ENCODE measurements at places on chromosomes 12 and 14. TPM values are rescaled to one million over a fixed set of nuclear protein-coding genes. Genes with fewer than 3 reads are reported as not detected.

DNA sequence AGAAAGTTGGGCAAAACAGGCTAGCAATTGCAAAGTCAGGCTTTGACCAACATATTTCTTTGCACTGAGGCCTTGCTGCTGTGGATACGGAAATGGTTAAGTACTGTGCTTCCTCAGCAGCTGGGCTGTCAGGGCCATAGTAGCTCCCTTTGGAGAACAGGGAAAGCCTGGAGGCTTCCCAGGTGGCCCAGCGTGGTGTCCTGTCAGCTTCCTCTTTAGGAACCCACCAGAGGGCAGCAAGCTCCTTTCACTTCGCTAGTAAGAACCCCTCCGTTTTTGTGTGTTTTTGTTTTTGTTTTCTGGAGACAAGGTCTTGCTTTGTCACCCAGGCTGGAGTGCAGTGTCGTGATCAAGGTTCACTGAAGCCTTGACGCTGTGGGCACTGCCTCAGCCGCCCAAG lies 1.7 kb upstream of the CFAP251 start:
- peak; percentile 48 for DNase-seq

The BCDIN3D gene
- 4.7 TPM for total RNA-seq

DNA sequence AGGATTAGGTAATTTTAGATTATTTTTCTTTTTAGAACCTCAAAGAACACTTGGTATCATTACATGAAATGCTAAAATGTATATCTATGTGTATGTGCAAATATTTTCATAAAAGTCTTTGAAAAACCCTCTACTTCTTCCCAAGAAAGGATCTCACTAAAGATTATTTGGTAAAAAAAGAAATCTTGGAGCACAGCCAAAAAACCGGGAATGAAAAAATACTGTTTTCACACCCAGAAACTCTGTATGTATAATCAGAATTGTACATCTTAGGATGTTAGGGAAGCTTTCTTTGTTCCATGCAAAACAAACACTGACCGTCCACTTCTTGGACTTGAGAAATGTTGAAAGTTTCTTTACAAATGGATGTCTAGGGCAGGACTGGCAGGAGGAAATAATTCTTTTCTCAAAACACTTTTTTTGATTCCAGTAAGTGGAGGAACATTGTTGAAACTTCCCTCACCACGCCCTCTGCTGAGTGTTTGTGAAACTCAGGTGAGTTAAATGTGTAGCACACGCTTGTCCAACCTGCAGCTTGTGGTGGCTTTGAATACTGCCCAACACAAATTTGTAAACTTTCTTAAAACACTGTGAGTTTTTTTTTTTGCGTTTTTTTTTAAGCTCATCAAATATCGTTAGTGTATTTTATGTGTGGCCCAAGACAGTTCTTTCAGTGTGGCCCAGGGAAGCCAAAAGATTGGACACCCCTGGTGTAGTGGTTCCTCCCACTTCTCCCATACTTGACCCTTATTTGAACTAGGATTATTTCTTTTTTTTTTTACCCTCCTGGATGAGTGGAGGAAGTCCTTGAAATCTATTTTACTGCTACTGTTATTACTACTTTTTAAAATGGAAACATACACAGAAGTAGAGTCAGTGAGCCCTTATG lies 26.6 kb downstream of the FBXO34 start:
- peak; percentile 72 for DNase-seq

DNA sequence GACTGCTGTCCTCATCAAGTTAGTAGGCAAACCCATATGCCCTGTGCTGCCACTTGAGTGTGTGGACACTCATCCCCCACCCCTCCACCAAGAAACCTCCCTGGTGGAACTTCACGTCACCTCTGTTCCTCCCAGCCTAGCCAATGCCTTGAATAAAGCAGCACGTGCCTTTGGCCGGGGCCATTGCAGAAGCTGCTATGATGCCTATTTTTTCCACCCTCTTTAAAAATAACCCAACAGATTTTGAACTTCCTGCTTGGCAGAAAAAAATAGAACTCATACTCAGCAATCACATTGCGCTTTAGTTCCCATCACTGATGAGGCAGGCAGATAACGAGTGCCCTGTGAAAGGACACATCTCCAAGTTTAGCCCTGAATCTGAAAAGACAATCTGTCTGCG lies 23.1 kb upstream of the PWP1 start:
- DNase-seq: no peak

- no peak for DNase-seq
These were observed 508.5 kb downstream of the ETNK1 start for GRCh38 chr12:23133471-23133870.

The CLEC4D gene
- total RNA-seq: not detected

DNA sequence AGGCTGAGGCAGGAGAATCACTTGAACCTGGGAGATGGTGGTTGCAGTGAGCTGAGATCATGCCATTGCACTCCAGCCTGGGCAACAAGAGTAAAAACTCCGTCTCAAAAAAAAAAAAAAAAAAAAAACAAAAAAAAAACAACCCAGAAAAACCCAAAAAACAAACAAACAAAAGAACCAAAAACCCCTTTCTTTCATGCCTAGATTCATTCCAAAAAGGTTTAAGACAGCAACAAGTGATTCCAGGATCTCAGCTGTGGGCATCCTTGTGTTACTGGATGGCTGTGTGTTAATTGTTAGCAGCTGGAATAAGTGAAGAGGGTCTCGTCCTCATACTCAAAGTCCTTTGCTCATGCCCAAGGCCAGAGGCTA lies 9.4 kb downstream of the GPRC5A start:
- DNase-seq: no peak

The DTX3 gene
- 17.1 TPM for total RNA-seq

DNA sequence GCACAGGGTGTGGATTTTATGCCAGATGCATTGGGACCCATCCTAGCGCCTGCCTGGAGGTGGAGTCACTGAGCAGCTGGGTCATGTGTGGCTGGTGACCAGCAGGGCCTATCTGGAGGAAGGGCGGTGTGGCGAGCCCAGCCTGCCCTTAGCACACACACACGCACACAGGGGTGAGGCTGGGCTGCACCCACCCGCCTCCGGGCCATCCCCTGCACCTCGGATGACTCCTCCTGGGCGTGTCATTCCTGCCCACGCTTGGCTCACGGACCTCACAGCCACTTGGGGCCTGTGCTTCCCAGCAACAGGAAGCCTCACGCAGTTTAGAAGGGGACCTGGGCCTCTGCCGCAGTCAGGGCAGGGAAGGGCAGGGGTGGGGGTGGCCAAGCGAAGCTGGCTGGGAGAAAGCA lies 36.2 kb upstream of the FZD10 start:
- peak; percentile 58 for DNase-seq

- DNase-seq: no peak
These were observed 34.4 kb downstream of the RAD52 start for GRCh38 chr12:915090-915489.

The FLRT2 gene
- total RNA-seq: 39.1 TPM

The SALL2 gene
- 3.3 TPM for total RNA-seq

DNA sequence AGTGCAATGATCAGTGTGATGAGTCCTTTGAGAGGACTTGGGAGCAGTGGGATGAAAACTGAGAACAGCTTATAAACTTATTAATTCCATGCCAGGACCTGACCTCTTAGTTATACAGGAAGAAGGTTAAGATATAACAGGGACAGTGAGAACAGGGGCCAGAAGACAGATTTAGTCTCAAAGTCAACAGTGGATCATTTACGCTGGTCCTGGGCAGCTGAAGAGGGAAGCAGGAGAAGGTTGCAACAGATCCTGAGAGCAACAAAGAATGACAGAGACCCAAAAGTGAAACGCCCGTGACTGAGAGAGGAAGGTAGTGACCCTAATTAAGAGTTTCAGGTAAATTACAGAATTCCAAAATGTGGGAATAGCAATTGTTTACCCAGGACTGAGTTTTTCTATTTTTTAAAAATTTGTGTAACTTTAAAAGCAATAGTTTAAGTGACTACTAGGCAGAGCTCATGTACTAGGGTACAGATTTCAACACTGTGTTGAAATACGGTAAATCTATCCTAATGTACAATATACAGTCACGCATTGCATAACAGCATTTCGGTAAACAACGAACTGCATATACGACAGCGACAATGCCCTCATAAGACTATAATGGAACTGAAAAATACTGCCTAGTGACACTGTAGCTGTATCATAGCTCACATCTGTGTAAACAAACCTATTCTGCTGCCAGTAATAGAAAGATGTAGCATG lies 77.7 kb upstream of the GNPNAT1 start:
- no peak for DNase-seq

The PAN2 gene
- total RNA-seq: 19.2 TPM

- no peak for DNase-seq
These were observed 70.6 kb downstream of the SAMD4A start for GRCh38 chr14:54637270-54638134.

The CLEC9A gene
- not detected for total RNA-seq

DNA sequence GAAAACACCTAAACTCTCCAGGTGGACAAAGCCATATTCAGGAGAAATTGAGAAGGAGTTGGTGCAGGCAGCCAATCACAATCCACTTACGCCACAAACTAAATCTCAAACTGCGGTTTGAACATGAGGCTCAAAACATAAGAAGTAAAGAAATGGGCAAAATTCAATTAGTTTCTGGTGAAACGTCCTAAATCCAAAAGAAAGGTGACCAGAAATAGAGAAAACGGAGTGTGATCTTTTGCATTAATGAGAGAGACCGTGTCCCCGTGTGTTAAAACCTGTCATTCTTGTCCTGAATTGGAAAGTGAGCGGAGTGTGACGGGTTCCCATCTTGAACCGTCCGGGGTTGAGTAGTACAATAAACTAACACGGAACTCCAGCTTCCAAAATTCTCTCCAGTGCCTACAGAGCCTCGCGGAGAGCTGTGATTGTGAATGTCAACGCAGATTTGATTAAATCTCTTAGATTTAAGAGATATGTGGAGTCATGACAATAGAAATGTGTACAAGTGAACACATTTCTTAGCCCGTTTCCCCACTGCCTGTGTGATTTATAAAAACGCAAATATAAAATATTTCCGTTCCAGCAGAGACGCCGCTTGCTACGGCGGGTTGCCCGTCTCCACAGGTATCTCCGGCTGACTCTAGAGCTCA lies 595 bp upstream of the METAP2 start:
- peak; percentile 76 for DNase-seq

GRCh38 chr14:96303981-96304380 lies 48.0 kb downstream of the BDKRB1 start:
- DNase-seq: no peak

- no peak for DNase-seq
These were observed 120.9 kb upstream of the ATP2B1 start for GRCh38 chr12:89829434-89829975.

GRCh38 chr12:106303202-106303820 lies 778 bp downstream of the TCP11L2 start:
- peak; percentile 96 for DNase-seq

Data from osteoblast (primary cell).